ENCODE measurements at places on chromosomes 2 and 18.
A peak's percentile ranks its signal among the peaks of the same experiment; 100 is the strongest.

GRCh38 chr2:192228685-192229084, 34.0 kb upstream of the TMEFF2 start:
- no peak for DNase-seq

DNA sequence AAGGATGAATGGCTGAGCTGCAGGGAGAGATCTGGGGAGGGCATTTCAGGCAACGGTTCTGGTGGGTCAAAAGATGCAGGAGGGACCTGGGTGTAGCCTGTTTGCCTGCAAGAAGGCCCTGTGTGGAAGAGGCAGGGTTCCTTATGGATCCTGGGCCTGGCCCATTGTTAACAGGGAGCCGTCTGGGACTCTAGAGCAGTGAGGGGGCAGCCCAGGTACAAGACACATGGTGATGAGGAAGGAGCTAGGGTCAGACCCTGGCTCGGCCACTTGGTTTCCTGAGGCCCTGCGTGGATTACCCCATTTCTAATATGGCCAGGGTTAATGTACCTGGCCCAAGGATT, 124.9 kb downstream of the GLI2 start:
- DNase-seq: no peak

GRCh38 chr2:171553858-171554257, 31.6 kb downstream of the CYBRD1 start:
- no peak for DNase-seq

DNA sequence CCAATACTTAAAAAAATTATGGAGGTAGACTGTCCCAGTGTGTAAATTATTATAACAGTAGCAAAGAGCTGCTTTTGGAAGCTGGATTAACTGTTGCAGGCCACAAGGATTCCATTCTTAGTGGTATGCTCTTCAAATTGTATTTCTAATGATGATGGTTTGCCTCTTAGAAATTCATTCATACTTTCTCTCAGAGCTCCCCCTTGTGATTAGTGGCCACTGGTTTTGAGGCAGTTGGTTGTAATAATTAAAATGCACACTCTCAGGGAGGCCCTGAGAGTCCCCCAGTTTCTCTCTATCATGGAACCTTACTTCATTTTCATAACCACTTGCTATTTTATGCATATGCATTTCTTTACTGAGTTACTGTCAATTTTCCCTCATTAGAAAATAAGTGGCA, 122.5 kb downstream of the PLA2R1 start:
- DNase-seq: no peak

DNA sequence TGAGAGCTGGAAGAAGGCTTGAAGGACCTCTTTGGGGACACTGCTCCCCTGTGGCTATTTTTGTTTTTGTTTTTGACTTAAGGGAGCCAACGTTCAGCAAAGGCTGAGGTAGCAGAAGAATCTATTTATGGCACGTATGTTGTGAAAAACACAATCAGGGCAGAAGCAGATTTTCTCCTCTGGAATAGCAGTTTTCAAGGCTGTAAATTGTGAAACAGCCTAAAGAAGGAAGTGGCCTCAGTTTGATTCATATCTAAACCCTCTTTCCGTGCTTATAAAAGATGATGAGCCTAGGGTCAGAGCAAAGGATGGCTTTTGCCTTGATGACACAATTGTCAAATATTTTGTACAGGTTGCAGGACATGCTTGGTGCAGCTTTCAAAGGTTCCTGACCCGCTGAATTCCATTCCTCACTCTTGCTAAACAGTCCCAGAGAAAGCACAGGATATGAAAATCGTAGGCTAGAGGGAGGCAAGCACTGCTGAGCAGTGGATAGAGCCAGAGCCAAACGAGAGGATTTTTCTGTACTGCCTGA, 106.2 kb upstream of the DLX2 start:
- DNase-seq: no peak

GRCh38 chr18:7064346-7064745, 53.3 kb downstream of the LAMA1 start:
- DNase-seq: no peak

DNA sequence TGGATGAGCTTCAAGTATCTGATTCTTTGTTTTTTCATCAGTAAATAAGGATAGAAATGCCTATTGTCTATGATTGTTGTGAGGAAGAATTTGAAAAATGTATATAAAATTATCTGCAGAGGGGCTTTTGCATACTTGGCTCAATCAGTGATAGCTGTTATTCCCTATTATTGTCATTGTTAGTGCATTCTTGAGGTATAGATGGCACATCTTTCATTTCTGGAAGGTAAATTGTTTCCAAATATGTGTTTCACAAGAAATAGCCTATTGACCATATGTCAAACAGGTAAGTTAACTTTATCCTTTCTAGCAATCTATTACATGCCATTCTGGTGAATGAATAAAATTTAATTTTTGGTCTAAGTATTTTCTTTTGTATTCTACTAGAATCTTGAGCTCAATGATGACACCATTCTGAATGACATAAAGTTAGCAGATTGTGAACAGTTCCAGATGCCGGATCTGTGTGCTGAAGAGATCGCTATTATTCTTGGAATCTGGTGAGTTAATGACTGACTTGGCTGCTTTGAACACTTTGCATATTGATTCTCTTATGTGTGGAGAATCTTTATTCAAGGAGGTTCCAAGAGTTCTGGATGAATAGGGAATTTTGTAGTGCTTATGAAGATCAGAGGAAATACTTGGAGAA, 44.2 kb downstream of the TTC27 start:
- no peak for DNase-seq

GRCh38 chr2:158034198-158034866, 67.3 kb upstream of the UPP2 start:
- peak; percentile 3 for DNase-seq

GRCh38 chr2:77268626-77269025, 253.6 kb downstream of the LRRTM4 start:
- DNase-seq: no peak

DNA sequence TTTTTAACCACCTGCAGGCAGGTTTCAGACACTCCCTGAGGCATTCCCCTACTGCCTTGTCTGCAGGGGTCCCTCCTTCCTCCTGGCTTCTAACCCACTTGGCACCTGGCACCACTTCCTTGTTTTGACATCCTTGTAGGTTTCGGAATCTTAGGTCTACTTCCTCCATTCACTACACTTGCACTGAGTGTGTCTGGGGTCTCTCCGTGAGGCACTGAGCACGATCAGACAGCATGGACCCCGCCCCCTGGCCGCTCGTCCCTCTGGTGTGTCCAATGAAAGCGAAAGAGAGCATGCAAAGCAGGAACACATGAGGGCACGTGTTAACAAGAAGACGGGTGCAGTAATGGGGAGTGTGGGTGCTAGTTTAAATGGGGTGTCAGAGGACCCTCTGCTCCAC, 63.8 kb downstream of the HAUS1 start:
- no peak for DNase-seq

GRCh38 chr2:43136876-43137275, 89.5 kb downstream of the ZFP36L2 start:
- DNase-seq: no peak

GRCh38 chr2:128384956-128385355, 66.3 kb upstream of the HS6ST1 start:
- no peak for DNase-seq

DNA sequence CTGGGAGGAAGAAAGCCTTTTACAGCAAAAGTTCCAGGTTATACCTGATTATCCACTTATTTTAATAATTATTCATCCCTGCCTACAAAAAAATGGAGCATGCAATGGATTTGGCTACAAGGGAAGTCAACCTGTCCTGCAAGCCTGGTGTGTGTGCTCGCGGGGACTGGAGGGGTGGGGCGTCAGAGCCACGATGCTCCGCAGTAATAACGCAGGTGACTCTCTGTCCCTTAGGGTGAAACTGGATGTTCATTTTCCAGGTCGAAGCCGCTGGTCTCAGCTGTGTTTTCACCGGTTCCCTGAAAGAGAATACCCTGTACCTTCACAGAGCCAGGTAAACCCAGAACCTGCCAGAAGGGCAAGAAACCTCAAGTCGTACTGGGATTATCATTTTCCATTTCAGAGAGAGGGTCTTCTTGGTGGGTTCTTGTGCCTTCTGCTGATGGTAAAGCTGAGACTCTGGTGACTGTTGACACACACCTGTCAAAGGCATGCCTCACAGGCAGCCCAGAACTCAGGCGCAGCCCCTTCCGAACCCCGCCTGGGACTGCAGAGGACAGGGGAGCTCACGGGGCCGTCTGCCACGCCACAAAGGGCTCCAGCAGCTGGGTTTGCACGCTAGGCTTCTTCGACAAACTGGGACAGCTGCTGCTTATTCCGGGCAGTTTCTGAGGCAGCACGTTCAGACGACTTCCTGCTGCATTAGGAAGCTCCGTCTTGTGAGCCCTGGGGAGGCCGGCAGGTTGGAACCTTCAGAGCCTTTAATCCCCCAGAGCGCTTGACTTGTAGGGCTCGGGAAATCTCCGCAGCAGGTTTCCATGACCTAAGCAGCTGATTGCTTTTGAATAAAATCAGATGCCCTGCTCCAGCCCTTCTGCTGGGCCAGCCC, 58.6 kb downstream of the KCNG2 start:
- no peak for DNase-seq

DNA sequence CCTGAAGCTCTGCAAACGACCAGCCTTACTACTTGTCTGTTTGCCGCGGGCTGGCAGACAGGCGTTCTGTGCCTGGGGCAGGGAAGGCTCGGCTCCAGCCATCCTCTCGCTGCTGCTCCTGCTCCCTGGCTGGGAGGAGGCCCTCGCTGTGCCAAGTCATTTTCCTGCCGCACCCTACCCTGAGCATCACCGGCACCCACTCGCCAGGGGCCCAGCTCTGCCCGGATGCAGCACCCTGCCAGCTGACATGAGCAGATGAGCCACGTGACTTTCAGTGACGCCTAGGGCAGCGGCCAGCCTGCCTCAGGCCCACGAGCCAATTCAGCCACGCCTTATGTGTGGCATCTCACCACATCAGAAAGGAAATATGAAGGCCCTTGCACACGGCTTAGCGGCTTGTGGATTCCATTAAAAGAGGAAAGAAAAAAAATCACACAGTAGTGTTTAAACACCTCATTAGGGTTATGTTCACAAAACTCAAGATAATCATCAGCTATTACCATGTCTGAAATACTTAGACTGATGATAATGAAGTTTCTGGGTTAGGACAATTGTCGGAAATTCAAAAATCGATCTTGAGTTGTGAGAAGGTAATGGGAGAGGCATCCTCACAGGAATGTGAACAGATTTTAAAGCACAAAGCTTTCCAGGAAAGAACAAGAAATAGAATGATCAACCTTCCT, 250.5 kb downstream of the TWIST2 start:
- DNase-seq: peak; percentile 31

- DNase-seq: no peak
Measured at GRCh38 chr2:38164881-38165280, 88.9 kb upstream of the CYP1B1 start.

- DNase-seq: no peak
Measured at GRCh38 chr2:31196622-31197021, 20.7 kb downstream of the CAPN14 start.

DNA sequence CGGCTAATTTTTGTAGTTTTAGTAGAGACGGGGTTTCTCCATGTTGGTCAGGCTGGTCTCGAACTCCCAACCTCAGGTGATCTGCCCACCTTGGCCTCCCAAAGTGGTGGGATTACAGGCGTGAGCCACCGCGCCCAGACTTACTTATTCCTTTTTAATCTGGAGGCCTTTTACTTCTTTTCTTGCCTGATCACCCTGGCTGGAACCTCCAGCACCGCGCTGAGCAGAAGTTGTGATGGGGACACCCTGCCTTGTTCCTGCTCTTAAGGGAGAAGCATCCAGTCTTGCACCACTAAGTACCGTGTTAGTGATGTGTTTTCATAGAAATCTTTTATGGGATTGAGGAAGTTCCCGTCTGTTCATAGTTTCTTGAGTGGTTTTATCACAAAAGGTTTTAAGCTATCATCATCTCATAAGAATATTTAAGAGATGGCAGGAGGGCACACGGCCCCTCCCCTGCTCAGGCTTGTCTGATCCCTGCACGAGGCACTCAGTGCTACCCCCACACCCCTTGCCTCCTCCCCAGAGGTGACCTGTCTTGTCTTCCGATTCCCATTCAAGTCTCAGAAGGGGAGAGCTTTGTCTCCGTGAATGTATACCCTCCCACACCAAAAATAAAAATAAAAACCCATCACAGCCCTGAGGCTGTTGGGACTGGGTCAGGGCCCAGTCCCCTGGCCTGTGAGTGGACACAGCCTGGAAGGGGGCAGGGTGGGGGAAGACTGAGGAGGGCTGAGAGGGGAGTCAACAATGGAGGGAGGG, 65.3 kb upstream of the SMAD7 start:
- no peak for DNase-seq

DNA sequence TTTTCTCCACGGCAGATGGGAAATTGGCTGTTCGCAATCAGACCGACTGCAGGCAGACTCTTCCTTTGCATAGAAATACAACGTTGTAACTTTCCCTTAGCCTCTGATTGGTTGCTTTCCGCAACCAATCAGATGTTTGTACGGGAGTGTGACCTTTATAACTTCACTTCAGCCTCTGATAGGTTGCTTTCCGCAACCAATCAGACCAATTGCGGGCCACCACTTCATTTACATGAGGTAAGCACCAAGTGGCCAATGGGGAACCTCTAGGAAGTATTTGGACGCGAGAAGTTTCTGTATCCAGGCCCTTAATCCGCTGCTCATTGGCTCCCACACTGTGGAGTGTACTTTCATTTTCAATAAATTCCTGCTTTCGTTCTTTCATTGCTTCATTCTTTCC, 19.1 kb downstream of the SLC25A12 start:
- no peak for DNase-seq

DNA sequence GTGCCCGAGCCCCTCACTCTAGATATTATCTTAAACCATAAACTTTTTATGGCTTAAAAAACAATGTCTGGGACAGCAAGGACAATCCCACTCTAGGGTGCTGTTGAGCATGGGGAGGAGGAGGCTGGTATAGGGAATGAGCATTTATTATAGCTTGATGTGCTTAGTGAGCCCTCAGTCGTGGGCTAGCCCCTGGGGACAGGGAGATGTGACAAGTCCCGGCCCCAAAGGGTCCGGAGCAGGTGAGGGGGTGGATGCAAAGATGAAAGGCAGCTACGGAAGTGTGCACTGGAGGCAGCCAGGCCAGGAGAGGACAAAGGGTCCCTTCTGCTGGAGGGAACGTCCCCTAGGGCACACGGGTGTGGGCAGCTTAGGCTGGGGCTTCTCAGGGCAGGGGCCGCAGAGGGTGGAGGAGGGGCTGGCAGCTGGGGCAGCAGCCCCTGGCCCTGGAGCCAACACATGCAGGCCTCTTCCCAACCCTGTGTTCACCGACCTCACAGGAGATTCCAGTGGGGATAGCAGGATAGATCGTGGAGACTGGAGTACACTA, 106.3 kb upstream of the GPC1 start:
- no peak for DNase-seq

- DNase-seq: no peak
Measured at GRCh38 chr2:232761301-232761907, 15.0 kb downstream of the KCNJ13 start.

- no peak for DNase-seq
Measured at GRCh38 chr2:159455330-159455918, 160.9 kb downstream of the BAZ2B start.

- DNase-seq: no peak
Measured at GRCh38 chr18:33803636-33804035, 225.6 kb downstream of the ASXL3 start.

GRCh38 chr2:160494201-160494644, 616 bp upstream of the RBMS1 start:
- no peak for DNase-seq

GRCh38 chr2:223588251-223588650, 13.9 kb downstream of the SCG2 start:
- no peak for DNase-seq

All from substantia nigra (tissue), 51 donors.